ENCODE measurements at places on chromosomes 5 and 9.

- no peak for DNase-seq
Measured at GRCh38 chr9:13865869-13866268, 448.1 kb downstream of the NFIB start.

DNA sequence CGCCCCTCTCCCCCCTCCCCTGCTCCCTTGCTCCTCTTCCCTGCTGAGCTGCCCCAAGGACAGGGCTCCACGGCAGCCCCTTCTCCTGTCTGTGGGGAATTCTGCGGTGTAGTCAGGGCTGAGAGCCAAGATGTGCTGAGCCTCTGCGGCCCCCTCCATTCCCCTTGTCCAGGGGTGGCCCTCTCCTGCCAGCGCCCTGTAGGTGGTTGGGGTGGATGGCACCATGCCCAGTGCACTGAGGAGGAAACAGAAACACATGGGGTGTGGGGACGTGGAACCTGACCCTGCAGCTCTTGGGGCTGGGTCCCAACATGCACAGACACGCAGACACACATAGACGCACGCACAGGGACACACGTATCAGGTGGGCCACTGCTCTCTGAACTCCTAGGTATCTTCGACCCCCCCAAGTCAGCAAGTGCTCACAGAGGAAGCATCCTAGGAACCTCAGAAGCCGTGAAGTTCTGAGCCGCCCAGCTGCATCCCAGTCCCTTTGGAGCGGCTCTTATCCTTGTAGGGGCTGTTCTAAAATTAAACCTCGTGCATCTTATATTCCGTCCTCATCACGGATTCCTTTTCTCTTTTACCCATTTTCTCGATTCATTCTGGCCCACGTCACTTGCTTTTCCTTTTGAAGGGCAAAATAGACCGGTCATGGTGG is 64.8 kb downstream of the HMCN2 start:
- no peak for DNase-seq

DNA sequence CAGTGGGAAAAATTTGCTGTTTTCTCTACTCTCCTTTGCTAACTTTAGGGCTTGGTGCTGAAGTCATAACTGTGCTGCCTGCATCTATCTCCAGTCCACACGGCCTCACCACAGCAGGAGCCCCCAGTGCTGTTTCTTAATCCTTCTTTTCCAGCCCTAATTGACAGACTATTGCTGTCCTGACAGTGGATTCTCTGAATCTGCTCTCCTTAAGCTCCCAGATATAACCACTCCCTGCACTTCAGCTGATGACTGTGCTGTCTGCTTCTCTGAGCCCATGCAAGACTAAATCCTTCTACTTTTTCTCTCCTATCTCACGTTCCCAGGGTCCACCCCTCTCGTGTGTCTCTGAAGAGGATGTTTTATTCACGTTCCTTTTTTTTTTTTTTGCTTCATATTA is 19.7 kb upstream of the GRIA1 start:
- no peak for DNase-seq

DNA sequence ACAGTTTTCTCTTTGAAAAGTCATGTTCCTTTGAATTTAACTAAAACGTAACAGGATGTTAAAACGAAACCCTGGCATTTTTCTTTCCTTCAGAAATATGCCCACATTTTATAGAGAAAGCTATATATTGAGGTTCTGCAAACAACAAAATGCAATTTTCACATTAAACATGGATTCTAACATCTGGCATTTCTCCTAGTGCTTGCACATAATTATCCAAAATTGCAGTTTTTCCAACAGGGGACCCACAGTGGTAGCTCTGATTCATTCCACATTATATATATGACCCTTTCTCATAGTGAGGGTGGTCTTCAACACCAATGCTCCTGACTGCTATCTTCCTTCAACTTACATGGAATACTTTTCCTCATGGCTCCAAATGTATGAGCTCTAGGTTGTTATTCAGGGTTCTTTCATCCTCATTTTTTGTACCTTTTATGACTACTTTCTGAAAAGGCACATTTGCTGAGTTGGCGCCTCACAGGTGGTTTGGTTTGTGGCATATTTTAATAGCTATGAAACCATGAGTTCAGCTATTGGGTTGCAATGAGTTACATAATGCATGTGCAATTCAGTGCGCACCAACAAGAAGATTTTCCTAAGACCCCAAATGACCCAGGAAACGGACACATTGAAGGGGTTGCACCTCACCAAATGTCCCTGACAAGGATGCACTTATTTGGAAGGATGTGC is 551.7 kb downstream of the RAB3C start:
- DNase-seq: no peak

DNA sequence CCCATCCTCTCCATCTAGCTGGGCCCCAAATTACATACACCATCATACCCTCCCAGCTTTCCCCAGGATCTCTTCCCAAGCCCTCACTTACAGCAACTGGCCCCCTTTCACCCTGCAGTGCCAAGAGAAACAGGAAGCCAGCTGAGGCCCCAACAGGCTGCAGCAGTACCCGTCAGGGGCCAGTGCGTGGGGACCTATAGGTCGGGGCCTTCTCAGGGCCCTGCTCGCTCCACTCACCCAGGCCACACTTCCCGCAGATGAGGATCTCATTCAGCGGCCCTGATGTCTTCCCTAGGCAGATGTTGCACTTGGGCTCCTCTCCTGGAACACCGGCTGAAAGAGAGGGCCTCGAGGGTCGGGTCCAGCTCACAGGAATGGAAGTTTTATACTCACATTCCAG is 6.8 kb downstream of the PHF19 start:
- DNase-seq: no peak

- no peak for DNase-seq
Measured at GRCh38 chr9:122347348-122348287, 23.2 kb upstream of the PTGS1 start.

GRCh38 chr5:32098291-32098690 is 75.8 kb downstream of the GOLPH3 start:
- no peak for DNase-seq

GRCh38 chr5:96113170-96113939 is 151.7 kb upstream of the ELL2 start:
- no peak for DNase-seq

GRCh38 chr9:101674165-101674564 is 64.3 kb downstream of the GRIN3A start:
- no peak for DNase-seq

- no peak for DNase-seq
Measured at GRCh38 chr9:112554516-112554915, 67.9 kb downstream of the KIAA1958 start.

GRCh38 chr5:130316971-130317680 is 412.9 kb downstream of the CHSY3 start:
- DNase-seq: no peak

DNA sequence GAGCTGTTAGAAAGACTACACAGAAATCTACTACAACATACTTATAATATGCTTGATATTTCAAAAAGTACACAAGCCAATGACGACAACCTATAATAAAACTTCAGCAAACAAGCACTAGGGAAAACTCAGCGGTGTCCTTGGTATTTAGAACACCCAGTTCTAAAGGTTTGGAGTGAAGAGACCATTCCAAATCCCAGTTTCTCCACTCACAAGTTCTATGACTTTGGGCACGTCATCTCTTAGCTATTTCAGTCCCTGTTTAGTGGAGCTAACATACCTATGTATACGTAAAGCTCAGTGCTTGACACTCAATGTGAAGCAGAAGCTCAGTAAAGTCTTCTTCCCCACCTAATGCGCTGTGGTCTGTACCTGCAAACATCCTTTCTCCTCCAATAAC is 52.8 kb downstream of the MLLT3 start:
- no peak for DNase-seq

DNA sequence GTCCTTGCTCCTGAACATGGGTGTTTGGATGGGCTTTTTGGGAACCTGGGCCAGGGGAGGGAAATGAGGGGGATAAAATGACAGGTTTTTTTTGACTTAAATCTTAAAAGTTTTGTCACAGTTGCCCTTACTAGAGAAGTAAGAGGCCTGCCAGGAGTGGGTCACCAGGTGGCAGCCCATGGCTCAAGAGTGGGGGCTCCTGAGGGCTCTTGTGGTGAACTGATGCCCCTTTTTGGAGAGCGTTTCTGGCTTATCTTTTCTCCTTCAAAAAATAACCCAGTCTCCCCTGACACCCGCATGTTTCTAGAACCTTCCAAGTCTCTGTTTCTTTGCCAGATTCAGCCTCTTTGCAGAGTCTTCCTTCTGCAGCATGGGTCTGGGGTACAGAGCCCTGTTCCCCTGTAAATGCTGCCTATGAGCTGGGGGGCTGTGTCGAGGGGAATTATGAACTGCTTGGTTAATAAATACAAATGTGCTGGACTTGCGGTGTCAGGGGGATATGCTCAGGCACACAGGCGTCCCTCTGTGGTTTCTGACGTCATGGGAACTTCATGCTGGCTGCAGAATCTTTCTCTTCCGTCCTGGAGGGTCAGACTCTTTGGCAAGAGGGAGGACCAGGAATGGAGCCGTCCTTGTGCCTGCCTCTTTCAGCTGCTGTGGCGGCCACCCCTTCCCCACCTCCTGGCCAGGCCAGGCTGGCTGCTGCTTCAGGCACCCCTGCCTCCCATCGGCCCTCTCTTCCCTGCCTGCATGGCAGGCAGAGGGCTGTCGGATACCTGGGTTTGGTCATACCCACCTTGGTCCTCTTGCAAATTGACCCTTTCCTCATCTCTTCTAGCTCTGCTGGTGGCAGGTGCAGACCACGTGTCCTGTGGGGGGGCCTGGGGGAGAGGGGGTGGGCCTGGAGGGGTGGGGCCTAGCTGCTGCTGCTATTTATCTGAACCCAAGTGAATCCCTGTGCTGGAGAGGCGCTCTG is 30.1 kb downstream of the PTPA start:
- DNase-seq: no peak

DNA sequence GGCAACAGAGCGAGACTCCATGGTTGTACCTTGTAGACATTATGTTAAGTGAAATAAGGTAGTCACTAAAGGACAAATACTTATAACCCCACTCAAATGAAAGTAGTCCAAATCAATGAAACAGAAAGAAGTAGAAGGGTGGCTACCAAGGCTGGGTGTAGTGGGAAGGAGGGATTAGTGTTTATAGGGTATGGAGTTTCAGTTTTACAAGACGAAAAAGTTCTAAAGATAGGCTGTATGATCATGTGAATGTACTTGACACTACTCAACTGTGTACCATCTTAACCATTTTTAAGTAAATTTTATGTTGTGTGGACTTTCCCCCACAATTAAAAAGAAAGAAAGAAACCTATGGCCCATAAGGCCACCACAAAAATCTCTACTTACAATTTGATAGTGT is 32.2 kb downstream of the ALDH7A1 start:
- no peak for DNase-seq

GRCh38 chr9:92595930-92596329 is 60.1 kb upstream of the ECM2 start:
- no peak for DNase-seq

GRCh38 chr9:126983767-126984166 is 69.2 kb downstream of the RALGPS1 start:
- no peak for DNase-seq

- no peak for DNase-seq
Measured at GRCh38 chr5:51997949-51998348, 614.7 kb downstream of the ISL1 start.
